HFFc6 (cell line): ENCODE measurements at places on chromosomes 12 and 14. TPM values are rescaled to one million over a fixed set of nuclear protein-coding genes. Genes with fewer than 3 reads are reported as not detected.

Gene CLEC6A
- not detected in 3 replicates for total RNA-seq

Gene BATF
- not detected in 3 replicates for total RNA-seq

Gene WNT1
- not detected in 3 replicates for total RNA-seq

Gene PRORP
- 22.6 to 28.4 TPM (median 25.8 TPM) in 3 replicates for total RNA-seq

Gene KRT79
- 0.17 TPM in 1 of 3 replicates, not detected in the others for total RNA-seq
